ENCODE measurements at places on chromosomes 16 and 17. TPM values are rescaled to one million over a fixed set of nuclear protein-coding genes. Genes with fewer than 3 reads are reported as not detected.

DNA sequence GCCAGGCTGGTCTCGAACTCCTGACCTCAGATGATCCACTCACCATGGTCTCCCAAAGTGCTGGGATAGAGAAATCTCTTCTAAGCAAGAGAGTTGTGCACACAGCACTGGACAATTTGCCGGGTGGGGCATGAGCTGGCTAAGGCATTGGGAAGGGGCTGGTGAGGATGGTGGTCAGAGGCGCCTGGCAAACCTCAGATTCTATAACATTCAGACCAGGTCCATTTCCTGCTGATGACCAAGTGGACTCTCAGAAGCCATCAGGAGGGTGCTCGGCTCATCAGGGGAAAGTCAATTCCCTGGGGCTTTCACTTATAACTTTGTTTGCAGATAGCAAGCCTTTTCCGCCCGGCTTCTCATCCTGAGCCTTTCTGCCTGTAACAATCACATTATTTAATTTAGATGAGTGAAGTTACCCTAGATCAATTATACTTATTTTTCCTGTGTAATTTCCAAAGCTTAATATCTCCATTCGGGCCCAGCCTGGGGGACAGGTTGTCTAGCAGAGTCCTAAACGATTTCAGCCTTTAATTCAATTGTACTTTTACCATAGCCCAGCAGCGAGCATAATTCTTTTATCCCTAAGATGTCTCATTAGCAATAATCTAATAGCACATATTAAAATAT lies 15.0 kb upstream of the SLC6A2 start:
- no peak for DNase-seq

RAC3 gene
- 3.4 TPM for total RNA-seq

GRCh38 chr17:8080208-8080798 lies 7.2 kb downstream of the ALOX12B start:
- DNase-seq: no peak

GRCh38 chr16:80804526-80805383 lies at the start of gene CDYL2:
TSS of gene CDYL2 (minus strand) at chr16:80804598. CDS start at chr16:80804173, 425 bp downstream.
- DNase-seq: peak; percentile 79

TBL3 gene
- 24.7 TPM for total RNA-seq

IL17C gene
- not detected for total RNA-seq

SOST gene
- not detected for total RNA-seq

DNA sequence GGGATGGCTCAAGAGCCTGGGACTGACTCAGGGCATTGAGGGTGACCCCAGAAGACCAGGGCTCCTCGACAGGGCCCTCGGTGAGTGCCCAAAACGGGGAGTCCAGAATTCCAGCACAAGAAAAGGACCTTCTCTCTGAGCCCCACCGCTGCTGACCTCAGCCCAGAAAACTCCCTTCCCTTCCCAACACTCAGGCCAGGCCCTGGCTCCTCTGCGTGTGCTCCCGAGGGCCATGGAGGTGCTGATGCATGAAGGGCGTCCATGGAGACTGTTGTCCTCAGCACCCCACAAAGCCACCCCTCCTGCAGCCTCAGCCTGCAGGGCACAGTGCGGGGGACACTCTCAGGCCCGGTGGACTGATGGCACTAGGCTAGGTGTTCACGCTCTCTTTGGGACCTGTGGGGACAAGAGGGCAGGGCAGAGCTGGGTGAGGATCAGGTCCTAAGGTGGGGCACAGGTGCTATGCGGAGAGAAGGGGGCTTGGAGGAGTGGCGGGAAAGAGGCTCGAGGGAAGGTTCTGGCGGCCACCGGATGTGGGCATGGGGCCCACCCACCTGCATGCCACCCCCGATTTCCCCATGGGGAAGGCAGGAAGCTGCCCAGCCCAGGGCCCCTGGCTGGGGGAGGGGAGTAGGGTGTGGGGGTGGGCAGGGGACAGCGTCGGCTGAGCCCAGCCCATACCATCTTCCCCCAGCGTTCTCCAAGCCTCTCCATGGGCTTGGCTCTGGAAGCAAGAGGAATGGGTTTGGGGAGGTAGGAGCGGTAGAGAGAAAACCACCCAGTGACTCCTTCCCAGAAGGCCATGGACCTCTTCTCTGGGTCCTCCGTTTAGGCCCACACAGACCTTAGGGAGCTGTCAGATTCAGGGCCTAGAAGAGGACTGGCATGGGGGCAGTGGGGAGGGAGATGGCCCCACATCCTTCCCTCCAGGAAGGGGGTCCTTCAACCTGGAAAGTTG lies 4.5 kb upstream of the TSPOAP1 start:
- DNase-seq: peak; percentile 67

TEX19 gene
- not detected for total RNA-seq

DNA sequence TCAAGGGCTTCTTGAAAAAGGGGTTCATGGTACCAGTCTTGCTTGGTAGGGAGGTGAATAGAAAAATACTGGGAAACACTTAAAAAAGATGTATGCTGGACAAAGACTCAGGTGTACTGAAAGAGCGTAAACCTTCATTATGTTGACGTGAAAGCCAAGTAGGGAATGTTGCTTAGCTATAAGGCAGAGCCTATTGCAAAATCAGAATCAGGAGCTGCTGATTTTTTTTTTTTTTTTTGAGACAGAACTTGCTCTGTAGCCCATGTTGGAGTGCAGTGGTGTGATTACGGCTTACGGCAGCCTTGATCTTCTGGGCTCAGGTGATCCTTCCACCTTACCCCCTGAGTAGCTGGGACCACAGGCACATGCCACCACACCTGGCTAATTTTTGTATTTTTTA lies 3.9 kb downstream of the TMEM94 start:
- DNase-seq: no peak

DNA sequence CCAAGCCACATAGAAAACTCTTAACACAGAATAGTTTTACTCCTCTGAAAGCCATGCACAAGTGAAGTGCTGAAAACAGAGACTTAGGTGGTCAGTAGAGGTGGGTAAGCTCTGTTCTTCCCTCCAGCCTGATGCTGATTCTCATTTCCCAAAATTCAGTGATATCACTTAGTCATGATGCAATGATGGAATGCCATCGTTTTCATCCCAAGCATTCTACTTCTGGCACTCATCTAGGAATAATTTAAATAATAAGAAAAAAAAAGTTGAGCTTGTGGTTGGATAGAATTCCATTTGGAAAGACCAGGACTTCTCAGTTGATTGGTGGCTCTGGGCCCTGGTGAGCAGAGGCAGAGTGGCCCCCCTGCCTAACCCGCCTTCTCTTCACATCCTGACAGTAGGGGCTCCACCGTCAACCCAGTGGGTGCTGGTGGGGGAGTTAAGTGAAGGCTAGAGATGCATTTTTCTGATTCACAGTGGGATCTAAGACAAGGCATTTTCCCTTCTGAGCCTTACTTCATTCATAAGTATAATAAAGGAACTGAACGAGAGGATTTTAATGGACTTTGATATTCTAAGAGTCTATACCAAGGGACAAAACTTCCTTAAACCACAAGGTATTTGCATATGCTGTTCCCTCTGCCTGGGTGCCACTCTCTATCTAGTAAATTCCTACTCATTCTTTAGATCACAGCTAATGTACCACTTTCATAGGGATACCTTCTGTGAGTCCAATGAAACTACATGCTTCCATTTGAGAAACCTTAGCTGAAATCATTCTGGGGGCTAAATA lies 310.3 kb upstream of the DYNLRB2 start:
- DNase-seq: no peak

CMTM2 gene
- 3.1 TPM for total RNA-seq

Data from upper lobe of right lung (tissue), 1 donor.